ENCODE measurements at places on chromosomes 7 and 10.

- DNase-seq = no peak
These were observed 15.9 kb downstream of the XRCC2 start for GRCh38 chr7:152660021-152660420.

DNA sequence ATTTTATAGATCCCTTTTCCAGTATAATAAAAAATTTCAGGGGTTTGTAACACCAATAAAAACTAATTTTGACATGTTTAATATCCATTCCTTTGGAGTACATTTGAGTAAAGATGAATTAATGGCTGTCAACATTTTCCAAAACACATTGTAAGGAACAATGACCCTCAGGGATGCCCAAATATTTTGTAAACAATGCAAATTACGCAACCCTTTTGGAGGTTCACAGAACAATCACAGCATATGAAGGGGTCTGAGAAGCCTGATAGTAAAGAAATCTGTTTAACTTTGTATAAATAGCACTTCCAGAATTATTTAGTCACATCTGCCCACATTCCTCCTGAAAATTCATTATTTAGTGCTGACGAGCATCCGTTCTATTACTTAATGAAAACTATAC lies 152.8 kb upstream of the FEZF1 start:
- DNase-seq = no peak

DNA sequence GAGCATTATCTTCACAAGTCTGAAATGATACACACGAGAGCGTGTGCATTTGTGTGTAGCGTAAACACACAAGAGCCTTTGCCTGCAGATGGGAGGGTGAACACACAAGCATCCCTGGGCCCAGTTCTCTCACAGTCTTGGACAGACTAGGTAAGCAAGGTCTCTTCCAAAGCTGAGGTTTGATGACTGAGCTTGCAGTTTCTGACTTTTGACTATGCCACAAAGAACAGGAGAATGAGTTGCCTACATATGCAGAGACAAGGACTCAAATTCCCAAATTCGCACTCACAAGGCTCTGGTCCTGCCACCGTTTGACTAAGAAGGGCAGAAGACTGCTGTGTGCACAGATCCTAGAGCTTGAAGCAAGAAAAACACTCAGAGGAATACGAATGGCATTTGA lies 55.8 kb downstream of the FAM53B start:
- no peak for DNase-seq

DNA sequence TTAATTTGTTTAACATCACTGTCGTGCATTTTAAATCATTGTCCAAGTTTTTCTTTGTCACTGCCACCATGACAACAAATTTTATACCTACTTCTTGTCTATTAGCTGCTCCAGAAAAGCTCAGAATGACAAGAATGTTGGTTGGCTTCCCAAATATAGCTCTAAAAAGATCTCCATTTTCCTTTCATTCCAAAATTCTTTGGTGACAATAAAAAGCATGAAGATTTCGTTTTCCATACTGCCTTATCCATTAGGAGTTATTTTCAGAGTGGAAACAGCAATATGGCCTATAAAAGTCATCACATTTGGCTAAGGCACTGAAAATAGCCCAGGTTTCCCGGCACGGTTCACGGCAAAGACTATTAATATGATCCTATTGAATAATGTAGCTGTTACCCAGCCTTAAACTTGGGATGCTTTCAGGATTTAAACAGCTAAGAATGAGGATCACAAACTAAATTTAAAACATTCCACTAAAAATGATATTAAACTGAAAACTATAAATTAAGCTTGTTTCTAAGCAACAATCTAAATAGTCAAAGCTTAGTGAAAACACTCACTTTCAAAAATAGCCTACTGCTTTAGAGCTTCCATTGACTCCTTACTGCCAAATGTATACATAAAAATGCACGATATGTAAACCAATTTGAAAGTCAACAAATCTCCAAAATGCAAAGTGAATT lies 2.7 kb downstream of the CTTNBP2 start:
- DNase-seq = no peak

- no peak for DNase-seq
These were observed 125.3 kb downstream of the NEURL1 start for GRCh38 chr10:103618575-103619423.
